Posterior cingulate gyrus (tissue), 11 donors: ENCODE measurements at places on chromosomes 2 and 18.

GRCh38 chr18:43312891-43313290 lies 35.6 kb upstream of the SYT4 start:
- no peak for DNase-seq

DNA sequence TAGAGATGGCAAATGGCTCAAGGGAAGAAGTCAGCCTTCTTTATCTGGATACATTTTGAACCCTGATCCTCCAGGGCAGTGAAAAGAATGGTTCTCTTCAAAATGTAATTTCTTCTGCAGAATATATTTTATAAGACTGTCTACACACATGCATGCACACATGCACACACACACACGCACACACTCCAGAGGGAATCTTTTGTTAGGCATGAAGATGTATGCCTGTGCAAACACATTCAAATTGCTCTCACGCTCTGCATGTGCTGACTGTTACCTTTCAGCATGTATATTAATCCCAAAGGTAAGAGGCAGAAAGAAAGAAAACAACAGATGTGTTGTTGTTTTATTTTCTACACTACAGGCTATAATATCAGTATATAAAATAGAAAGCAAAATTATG lies 43.2 kb downstream of the SLC5A7 start:
- DNase-seq, result no peak

GRCh38 chr18:52093171-52093570 lies 246.8 kb upstream of the DCC start:
- DNase-seq, result no peak

GRCh38 chr18:24656551-24657443 lies 196.4 kb downstream of the HRH4 start:
- no peak for DNase-seq

- DNase-seq, result no peak
Measured at GRCh38 chr2:72926368-72926767, 9.0 kb downstream of the EMX1 start.

- DNase-seq, result no peak
Measured at GRCh38 chr2:7444626-7445025, 527.4 kb downstream of the RNF144A start.

GRCh38 chr2:46076251-46076650 lies 221.0 kb upstream of the EPAS1 start:
- no peak for DNase-seq

- no peak for DNase-seq
Measured at GRCh38 chr2:120684289-120685065, 51.2 kb upstream of the GLI2 start.

DNA sequence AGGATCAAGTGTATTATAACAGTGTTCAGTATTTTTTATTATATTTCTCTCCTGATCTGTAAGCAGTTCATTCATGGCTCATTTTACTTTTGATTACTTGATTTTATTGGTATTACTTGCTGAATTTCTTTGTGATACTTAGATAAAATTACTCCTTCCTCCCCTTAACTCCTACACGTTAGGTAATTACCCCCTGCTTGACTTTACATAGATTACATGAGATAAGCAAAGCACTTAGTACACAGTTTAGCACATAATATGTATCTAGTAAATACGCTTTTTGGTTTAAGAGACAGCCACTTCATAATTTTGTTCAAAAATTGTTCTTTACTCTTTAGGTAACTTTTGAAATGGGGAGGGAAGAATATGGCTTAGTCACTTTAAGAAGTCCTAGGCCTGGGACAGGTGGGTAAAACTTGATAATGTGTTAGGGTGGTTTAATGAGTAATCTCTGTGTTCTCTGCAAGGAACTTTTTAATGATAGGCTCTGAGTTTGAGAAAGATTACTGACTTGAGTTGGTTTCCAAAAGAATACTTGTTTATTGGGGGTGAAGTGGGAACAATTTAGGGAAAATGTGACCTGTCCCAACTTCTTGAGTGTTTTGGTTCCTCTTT lies 80.9 kb downstream of the NCOA1 start:
- no peak for DNase-seq

DNA sequence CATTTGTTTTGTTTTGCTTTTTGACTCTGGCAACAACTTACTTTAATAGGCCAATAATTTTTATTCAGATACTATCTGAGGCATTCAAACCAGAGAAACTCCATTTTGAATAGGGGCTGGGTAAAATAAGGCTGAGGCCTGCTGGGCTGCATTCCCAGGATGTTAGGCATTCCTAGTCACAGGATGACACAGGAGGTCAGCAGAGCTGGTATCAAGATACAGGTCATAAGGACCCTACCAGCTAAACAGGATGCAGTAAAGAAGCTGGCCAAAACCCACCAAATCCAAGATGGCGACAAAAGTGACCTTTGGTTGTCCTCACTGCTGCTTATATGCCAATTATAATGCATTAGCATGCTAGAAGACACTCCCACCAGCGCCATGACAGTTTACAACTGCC lies 102.2 kb upstream of the XPO1 start:
- DNase-seq, result no peak

DNA sequence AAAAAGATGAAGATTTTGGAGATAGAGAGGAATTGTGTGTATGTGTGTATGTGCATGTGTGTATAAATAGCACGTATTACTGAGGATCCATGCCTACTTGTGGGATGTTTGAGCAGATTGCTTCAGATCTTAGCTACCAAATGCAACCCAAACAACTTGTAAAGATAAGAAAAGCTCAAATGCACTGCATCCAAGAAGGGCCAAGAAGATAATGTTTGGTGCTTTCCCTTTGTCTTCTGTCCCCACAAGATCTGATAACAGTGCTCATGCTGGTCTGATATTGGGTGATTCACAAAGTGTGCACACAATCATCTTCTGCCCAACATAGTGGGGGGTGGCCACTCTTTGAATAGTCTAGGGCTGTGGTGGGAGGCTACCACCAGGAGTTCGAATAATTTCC lies 284.8 kb upstream of the CYRIA start:
- DNase-seq, result no peak

- DNase-seq, result no peak
Measured at GRCh38 chr2:156399224-156399949, 36.8 kb upstream of the GPD2 start.

DNA sequence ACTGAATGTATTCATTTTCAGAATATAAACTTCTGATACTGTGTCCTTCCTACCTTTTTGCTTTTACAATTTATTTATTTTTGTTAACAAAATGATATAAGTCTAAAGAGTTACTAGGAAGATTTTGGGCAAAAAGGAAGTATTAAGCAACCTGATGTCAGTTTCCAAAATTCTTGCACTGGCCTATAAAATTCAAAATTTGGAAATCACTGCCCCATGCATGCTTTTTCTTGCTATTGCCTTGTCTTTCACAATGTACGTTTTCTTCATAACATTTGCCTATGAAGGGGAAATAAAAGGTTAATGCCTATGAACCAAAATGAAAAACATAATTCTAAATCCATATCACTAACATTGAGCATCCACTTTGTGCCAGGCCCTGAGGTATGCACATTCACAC lies 40.1 kb upstream of the EHBP1 start:
- no peak for DNase-seq

DNA sequence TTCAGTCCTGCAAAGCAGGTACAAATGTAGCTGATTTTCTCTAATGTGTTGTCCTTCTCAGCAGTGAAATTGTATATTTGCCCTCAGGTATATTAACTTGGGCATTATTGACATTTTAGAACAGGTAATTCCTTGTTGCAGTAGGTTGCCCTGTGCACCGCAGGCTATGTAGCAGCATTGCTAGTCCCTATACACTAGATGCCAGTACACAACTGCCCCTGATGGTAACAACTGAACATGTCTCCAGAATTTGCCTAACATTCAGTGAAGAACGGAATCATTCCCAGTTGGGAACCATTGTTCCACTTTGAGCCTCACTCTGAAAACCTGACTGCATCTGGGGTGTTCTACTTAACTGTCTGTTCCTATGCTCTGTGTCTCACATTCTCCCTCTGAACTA lies 23.1 kb upstream of the TFPI start:
- DNase-seq, result no peak

DNA sequence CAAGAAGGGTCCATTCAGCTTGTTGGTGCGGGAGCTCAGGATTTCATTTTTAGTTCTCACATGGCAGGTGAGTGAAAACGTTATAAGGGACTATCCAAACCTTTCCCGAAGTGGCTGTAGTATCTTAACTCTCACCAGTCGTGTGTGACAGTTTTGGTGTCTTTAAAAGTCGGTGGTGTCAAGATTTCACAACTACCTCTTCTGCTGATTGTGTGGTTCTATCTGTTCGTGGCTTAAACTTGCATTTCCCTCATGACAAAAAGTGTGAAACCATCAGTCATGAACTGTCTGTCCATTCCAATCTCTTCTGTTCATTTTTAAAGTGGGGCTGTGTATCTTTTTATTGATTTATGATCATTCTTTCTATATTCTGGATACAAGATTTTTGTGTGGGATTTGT lies 3.8 kb upstream of the AQP12B start:
- no peak for DNase-seq

DNA sequence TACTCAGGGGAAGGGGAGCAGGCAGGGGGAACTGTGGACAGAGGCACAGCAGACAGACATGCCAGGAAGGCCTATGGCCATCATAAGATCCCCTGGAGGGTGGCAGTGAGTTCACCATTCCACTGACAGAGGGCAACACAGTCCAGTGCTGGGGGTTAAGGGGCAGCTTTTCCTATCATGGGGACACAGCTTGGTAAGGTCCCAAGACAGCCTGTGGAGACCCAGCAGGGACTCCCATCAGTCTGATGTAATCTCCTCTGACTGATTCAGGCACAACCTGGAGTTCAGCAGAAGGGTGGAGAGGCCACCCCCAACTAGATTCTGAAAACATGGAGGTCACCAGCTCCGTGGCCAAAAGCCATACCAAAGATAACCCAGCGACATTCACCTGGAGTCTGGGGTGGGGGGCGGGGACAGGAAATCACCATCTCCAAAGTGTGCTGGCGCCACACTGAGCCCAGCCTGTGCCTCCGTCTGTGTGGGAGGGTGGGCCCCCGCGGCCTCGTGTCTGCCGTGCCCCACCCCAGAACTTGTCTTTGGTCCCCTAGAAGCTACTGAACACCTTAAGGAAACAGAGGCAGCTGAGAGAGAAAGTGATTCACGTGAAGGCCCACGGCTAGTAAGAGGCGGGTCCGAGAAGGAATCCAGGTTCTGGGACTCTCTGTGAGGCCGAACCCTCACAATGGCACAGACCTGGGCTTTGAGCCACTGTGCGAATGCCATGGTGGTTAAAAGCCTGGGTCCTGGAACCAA lies 28.6 kb downstream of the DNMT3A start:
- no peak for DNase-seq

DNA sequence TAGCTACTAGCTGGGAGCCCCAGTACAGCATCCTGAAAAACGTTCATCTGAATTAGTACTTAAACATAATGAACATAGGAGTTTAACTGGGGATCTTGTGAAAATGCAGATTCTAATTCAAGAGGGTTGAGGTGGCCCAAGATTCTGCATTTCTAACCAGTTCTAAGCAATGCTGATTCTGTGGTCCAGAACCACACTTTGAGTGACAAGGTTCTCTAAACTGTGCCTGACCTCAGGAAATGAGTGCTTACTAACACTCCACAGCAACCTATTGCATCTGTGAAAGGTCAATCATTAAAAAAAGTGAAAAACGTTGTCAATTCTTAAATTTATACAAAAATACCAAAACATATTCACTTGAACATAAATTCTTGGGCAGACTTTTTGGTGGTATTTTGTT lies 157.1 kb upstream of the ZFP36L2 start:
- no peak for DNase-seq

- no peak for DNase-seq
Measured at GRCh38 chr2:30394096-30394495, 53.0 kb upstream of the LCLAT1 start.

- DNase-seq, result no peak
Measured at GRCh38 chr2:10837298-10838266, 25.0 kb upstream of the PDIA6 start.

DNA sequence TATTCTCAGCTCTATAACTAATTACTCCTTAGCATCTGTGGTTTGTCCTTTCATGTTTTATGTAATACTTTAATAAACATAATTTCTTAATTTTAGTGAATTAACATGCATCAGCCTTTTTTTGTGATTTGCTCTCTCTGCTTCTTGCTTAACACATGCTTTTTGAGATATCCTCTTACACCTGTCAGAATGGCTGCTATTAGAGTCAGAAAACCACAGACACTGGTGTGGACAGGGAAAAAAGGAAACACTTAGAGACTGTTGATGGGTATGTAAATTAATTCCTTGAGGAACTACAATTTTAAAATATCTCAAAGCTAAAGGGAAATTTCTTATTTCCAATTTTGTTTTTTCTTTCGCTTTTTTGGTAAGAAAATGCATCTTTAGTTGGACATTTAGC lies 549.0 kb downstream of the ZNF804A start:
- DNase-seq, result no peak

DNA sequence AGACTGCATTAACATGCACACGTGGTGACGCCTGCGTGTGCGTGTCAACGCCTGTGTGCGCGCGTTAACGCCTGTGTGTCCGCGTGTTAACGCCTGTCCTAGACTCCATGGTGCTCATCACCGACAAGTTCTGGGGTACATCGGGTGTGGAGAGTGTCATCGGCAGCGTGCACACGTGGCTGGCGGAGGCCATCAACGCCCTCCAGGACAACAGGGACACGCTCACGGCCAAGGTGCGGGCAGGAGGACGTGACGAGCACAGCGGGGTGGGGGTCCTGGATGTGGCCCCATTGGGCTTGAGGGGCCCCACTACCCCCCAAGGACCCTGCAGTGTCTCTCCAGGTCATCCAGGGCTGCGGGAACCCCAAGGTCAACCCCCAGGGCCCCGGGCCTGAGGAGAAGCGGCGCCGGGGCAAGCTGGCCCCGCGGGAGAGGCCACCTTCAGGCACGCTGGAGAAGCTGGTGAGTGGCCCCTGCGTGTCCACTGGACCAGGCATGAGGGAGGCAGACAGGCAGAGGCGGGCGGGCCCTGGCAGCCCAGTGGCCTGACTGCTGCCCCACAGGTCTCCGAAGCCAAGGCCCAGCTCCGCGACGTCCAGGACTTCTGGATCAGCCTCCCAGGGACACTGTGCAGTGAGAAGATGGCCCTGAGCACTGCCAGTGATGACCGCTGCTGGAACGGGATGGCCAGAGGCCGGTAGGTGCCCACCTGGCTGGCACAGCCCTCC lies 29.2 kb downstream of the GPC1 start:
- DNase-seq, result no peak

- no peak for DNase-seq
Measured at GRCh38 chr18:59696311-59697235, 650 bp downstream of the CCBE1 start.

DNA sequence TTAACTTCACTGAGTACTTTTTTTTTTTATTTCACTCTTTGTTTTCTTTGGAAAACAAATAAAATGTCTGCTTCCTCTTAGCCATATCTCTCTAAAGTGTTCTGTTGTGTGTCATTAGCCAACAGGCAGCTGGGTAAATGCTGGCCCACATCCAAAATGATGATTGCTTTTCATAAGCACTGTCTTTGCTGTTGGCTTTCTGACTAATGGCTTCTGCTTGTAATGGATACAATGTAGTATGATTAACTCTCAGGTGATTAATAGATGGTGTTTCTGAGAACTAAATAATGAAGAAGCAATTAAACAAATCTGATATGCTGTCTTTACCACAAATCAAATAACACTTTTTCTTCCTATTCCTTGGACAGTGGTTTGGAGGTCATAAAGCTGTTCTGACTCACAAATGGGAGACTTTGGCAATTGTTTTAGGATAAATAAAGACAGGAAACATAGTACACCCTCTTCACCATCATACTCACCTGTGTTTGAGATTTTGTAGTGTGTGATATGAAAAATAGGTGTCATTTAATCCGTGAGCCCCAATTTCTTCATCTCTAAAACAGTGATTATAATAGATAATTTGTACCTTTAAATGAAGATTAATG lies 888.4 kb downstream of the TSN start:
- no peak for DNase-seq

GRCh38 chr18:55479656-55480420 lies 108.2 kb downstream of the TCF4 start:
- no peak for DNase-seq
